ENCODE measurements at places on chromosomes 13 and 19.

GRCh38 chr13:109529964-109530363, 256.4 kb downstream of the IRS2 start:
- DNase-seq = no peak

DNA sequence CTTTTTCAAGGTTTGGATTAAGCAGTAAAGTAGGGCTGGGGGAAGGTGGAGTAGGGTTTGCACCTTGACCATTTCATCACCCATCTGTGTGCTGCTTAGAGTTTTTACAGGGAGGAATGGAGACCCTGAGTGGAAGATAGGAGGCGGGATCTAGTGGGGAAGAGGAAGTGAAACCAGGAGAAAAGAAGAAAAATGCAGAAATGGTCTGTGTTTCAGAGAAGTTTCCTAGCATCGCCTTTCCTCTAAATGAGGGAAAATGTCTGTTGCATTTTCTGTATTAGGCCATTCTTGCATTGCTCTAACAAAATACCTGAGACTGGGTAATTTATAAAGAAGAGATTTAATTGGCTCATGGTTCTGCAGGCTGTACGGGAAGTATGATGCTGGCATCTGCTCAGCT, 64.1 kb downstream of the TPT1 start:
- DNase-seq = no peak

DNA sequence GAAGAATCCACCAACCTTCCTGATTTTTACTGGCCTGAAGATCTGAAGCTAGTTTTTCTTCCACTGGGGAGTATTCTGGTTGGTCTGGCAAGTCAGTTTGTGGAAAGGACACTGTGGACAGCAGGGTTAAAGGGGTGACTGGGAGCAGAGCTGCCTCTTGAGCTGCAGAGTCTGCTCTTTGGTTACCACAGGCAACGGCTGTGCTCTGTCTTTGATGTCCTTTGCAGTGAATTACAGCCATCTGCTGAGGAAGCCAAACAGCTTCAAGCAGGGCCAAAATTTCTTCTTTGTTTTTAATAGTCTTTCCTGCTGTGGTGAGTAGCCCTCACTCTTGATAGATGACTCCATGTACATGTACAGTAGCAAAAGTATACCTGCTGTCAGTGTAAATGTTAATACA, 75.7 kb downstream of the ZNF100 start:
- no peak for DNase-seq

GRCh38 chr19:41445575-41445974, 2.6 kb downstream of the ERICH4 start:
- DNase-seq = no peak

DNA sequence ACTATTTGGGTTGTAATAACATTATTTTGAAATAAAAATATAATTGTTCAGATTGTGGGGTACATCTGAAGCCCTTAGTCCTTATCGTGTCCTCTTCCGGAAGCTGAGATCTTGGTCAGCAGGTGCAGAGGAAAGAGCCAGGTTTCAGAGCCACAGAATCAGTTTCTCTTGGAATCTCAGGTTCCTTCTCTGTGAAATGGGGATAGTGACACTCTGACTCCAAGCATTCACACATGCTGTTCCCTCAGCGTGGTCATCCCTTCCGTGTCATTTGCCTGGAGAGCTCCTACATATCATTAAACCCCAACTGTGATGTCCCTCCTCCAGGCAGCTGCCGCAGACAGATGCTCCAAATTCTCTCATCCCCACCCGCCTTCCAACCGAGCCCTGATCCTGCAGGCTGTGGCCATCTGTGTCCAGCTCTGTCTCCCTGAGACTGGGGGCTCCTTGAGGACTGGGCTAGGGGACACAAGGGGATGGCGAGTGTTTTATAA, 59.8 kb downstream of the AP1M1 start:
- no peak for DNase-seq

GRCh38 chr19:28519952-28520861, 692.7 kb downstream of the UQCRFS1 start:
- no peak for DNase-seq

DNA sequence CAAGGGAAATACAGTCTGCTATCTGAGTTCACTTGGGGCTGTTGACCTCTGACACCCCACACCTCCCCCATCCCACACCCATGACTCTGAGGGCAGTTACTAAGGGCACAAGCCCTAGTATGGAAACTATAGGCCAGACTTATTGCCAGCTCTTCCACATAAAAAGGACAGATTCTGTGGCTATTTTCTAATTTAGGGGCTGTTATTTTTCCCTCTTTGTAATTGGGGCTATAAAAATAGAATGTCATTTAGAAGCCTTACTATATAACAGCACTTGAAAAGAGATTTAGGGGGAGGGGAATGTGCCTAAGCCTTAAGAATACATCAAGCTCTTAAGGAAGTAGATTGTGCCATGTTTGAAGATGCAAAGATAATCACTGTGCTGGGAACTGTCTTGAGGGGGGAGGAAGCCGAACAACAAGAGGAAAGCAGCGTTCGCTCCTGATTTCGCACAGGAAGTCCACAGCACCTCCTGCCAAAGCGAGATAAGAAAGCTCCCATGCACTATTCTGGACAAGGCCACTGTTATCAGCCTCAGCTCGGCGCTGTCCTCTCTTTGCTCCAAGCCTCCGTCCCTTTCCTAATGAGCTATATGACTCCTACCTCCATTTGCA, 86.6 kb downstream of the FLT1 start:
- peak; percentile 8 for DNase-seq

DNA sequence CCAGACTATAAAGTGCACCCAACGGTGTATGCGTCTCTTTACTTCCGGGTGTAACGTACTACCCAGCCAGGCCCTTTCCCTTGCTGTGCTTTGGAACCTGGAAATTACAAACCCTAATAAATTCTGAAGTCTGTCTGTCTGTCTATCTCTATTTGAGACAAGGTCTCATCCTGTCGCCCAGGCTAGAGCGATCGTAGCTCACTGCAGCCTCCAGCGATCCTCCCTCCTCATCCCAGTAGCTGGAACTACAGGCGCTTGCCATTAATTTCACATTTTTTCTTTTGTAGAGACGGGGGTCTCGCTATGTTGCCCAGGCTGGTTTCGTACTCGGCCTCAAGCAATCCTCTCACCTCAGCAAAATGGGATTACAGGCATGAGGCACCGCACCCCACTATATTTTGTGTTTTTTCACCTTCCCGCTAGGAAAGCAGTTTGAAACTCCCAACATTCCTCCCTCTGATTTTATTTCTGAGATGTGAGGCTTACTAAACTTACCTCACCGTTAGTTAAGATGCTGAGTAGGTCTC, 469 bp upstream of the RNF6 start:
- DNase-seq = no peak

DNA sequence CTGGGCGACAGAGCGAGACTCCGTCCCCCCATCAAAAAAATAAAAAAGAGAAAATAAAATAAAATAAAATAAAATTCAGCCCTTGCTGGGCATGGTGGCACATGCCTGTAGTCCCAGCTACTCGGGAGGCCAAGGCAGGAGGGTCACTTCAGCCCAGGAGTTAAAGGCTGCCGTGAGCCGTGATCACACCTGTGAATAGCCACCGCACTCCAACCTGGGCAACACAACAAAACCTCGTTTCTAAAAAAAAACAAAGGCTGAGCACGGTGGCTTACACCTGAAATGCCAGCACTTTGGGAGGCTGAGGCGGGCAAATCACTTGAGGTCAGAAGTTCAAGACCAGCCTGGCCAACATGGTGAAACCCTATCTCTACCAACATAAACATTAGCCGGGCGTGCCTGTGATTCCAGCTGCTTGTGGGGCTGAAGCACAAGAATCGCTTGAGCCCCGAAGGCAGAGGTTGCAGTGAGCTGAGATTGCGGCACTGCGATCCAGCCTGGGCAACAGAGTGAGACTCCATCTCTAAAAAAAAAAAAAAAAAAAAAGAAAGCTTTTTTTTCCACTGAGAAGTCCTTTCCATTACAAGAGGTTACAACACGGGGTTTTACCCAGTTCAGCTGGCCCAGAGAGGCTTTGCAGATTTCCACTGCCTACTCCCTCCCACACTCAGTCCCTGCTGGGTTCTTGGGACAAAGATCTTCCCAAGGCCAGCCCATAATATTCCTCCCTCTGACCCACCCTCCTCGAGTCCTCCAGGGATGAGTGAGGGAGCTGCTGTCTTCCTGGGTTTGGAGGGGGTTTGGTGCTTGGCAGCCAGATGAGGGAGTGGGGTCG, 6.4 kb downstream of the ANGPTL4 start:
- DNase-seq = no peak

GRCh38 chr19:18086590-18087138, at the start of gene IL12RB1:
Gene IL12RB1, minus strand, starts transcription at chr19:18086934. Its CDS starts 111 bp downstream, at chr19:18086823.
- DNase-seq = no peak

DNA sequence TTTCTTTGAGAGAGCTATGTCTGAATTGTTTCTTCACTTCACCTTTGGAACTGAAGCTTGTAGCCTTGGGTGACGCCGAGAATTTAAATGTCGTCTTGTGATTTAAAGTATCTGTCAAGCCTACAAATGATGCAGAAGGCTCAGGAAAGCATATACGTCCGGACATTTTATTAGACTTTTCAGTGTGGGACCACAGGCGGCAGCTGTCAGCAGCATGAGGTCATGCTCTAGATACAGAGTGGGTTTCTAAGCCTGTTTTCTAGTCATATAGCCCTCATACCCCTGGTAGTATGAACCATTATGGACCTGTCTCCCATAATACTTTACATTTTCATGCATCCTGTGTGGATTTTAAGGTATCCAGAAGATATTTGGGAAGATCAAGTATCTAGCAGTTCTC, 212.3 kb downstream of the ATP8A2 start:
- DNase-seq = no peak

- no peak for DNase-seq
These were observed 266.2 kb downstream of the MAB21L1 start for GRCh38 chr13:35210261-35210660.

GRCh38 chr13:23748109-23748990, 140.8 kb downstream of the MIPEP start:
- DNase-seq = peak; percentile 39

DNA sequence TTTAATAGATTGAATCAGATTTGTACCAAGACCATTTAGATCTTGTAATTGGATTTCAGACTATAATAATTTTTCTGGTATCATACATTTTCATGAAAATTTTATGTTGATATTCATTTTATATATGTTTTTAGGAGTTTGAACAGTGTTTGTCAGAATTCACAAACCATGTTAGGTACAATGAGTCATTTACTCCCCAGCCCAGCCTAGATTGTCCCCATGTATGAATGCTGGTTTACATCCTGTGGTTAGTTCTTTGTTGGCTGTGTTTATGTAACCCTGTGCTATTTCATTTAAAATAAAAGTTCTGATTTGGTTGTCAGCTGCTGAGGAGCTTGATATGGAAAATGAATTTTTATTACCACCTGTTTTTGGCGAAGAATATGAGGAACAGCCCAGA, 96.7 kb downstream of the GJA3 start:
- no peak for DNase-seq

- DNase-seq = no peak
These were observed 5.0 kb downstream of the DCUN1D2 start for GRCh38 chr13:113485545-113485944.

DNA sequence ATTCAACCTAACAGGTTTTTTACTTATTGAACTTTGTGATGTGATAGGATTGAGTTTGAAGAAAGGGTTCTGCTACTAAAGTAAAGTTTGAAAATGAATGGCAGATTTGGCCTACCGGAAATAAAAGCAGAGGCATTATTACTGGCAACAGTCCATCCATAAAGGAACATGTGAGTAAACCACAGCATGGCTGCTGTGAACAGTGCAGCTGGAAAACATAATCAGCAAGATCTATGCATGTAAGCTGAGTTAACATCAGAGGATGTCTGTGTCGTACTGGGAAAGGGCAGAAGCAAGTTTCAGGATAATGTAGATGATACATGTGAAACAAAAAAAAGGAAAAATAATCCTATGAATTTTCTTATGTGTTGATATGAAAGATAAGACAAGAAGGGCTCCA, 87.6 kb downstream of the CYSLTR2 start:
- DNase-seq = no peak

GRCh38 chr19:16397791-16398529, 73.3 kb downstream of the KLF2 start:
- peak; percentile 61 for DNase-seq

GRCh38 chr19:14315433-14315832, 65.8 kb upstream of the ADGRE5 start:
- DNase-seq = no peak

All from thyroid gland (tissue), 4 donors.